Activated CD8-positive, alpha-beta memory T cell treated with anti-CD3 and anti-CD28 coated beads, Interleukin-2, amount 10 ng/mL, durations not matched to agents 7 days and 5 days (primary cell): ENCODE measurements at places on chromosomes 7 and 10. TPM values are rescaled to one million over a fixed set of nuclear protein-coding genes. Genes with fewer than 3 reads are reported as not detected.
A peak's percentile ranks its signal among the peaks of the same experiment; 100 is the strongest.

DNA sequence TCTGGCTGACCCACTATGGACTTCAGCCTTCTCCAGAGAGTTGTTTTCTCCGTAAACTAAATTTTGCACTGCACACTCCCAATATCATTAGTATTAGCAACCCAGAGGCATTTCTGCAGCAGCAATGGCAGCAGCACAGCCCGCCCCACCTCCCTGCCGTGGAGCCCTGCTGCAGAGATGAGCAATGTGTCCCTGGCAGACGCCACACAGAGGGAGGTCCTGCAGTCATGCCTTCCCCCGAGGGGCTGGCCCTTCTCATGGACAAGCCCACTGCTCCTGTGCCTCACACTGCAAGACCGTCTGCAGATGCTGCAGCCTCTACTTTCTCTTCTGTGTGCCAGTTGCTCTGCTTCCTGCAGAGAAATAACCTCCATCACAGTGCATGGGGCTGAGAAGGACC is 393.4 kb upstream of the MKI67 start:
- DNase-seq = no peak

- DNase-seq = no peak
These were observed 1.2 kb downstream of the RARRES2 start for GRCh38 chr7:150340024-150340749.

The ZNF485 gene
- 1.1 TPM for total RNA-seq

The C7orf57 gene
- total RNA-seq = 0.12 TPM

DNA sequence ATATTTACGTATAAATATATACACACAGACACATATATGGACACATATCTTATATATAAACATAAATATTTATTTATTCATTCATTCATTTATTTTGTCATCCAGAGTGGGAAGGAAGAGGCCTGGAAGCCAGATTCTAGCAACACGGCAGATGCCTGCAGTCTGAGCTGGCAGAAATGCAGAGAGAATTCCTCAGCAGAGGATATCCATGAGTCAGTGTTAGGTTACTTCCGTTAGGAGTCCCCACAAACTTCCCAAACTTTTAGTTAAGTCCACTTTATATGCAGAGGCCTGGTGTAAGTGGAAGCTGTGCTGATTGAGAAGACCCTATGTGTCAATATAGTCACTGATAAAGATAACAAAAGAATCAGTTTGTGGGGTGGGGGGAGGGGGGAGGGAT is 89.6 kb downstream of the PPP1R17 start:
- DNase-seq = no peak

The SPACDR gene
- 5.0 TPM for total RNA-seq

The OPALIN gene
- total RNA-seq = not detected

DNA sequence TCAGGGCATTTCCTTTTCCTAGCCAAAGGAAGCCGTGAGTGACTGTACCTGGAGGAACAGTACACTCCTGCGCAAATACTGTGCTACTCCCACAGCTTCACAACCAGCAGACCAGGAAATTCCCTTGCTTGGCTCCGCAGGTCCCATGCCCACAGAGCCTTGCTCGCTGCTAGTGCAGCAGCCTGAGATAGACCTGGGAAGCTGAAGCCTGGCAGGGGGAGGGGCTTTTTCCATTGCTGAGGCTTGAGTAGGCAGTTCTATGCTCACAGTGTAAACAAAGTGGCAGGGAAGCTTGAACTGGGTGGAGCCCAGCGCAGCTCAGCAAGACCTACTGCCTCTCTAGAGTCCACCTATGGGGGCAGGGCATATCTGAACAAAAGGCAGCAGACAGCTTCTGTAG is 291.2 kb downstream of the HGF start:
- DNase-seq = no peak

DNA sequence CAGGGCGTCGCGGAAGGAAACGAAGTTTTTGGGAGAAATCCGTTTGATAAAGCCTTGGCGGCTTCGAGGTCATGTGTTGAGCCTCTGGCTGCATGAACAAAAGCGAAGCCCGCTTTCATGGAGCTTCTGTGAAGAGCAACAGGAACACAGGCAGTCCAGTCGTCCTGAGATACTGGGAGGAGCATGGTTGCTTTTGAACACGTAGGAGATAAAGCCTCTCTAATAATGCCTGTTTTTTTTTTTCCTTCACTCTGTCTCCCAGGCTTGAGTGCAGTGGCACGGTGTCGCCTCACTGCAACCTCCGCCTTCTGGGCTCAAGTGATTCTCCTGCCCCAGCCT is 473 bp upstream of the ZNF32 start:
- DNase-seq = no peak

The H2BK1 gene
- total RNA-seq = not detected

The GTF2I gene
- total RNA-seq = 186 TPM

- DNase-seq = no peak
These were observed 73.2 kb downstream of the POT1 start for GRCh38 chr7:124856299-124856888.

GRCh38 chr10:62025901-62026879 is 124.7 kb downstream of the ARID5B start:
- DNase-seq = no peak

The NUTM2B gene
- 1.3 TPM for total RNA-seq

The TACC2 gene
- total RNA-seq = not detected

- no peak for DNase-seq
These were observed 455.4 kb upstream of the NFE2L3 start for GRCh38 chr7:25696571-25696970.

The SLC16A9 gene
- not detected for total RNA-seq

DNA sequence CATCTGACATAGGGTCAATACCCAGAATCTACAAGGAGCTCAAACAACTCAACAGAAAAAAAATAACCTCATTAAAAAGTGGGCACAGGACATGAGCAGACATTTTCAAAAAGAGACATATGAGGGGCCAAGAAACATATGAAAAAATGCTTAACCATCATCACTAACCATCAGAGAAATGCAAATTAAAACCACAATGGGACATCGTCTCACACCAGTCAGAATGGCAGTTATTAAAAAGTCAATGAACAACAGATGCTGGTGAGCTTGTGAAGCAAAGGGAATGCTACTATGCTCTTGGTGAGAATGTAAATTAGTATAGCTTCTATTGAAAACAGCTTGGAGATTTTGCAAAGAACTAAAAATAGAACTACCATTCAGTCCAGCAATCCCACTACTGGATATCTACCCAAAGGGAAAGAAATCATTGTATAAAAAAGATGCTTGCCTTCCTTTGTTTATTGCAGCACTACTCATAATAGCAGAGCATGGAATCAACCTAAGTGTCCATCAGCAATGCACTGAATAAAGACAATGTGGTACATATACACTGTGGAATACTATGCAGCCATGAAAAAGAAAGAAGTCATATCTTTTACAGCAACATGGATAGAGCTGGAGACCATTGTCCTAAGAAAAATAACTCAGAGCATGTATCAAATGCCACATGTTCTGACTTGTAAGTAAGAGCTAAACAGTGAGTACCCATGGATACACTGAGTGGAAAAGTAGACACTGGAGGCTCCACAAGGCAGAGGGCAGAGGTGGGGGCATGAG is 139.8 kb downstream of the ADARB2 start:
- no peak for DNase-seq

The GIMAP6 gene
- 54.6 TPM for total RNA-seq

DNA sequence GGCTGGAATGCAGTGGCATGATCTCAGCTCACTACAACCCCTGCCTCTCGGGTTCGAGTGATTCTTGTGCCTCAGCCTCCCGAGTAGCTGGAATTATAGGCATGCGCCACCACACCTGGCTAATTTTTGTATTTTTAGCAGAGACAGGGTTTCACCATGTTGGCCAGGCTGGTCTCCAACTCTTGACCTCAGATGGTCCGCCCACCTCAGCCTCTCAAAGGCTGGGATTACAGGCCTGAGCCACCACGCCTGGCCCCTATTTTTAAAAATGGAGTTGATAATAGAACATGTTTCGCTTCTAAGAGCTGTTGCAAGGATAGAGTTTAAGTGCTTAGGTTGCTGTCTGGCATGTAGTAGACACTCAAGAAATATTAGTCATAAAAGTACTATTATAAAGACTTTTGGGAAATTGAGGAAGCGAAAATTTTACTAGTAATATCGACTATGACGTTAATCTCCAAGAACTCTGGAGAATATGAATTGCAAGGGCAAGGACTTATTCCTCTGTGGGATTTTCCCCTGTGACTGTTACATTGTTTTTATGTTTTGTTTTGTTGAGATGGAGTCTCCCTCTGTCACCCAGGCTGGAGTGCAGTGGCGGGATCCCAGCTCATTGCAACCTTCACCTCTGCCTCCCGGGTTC is 7.9 kb downstream of the GTF2I start:
- DNase-seq = no peak

DNA sequence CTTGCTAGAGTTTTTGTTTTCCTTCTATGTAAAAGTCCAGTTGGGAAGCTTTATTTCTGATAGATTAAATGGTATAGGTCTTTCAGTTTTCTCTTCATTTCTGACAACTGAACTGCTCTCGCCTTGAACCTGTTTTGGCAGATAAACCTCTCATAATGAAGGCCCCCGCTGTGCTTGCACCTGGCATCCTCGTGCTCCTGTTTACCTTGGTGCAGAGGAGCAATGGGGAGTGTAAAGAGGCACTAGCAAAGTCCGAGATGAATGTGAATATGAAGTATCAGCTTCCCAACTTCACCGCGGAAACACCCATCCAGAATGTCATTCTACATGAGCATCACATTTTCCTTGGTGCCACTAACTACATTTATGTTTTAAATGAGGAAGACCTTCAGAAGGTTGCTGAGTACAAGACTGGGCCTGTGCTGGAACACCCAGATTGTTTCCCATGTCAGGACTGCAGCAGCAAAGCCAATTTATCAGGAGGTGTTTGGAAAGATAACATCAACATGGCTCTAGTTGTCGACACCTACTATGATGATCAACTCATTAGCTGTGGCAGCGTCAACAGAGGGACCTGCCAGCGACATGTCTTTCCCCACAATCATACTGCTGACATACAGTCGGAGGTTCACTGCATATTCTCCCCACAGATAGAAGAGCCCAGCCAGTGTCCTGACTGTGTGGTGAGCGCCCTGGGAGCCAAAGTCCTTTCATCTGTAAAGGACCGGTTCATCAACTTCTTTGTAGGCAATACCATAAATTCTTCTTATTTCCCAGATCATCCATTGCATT is 27.1 kb downstream of the MET start:
- no peak for DNase-seq

DNA sequence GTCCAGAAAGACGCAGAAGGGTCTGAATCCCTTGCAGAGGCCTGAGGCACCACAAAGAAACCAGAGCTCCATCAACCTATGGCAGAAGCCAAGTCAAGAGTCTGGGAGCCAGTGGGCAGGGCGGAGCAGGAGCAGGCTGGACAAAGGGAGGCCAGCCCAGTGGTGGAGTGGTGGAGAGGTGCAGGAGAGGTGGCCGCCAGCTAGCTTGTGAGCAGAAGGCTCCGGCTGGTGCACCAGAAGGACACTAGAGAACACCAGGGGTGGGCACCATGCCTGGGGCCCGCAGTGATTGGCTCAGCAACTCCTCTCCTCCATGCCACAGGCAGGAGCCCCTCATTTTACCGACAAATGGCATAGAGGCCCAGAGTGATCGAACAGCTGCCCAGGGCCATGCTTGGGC is 186.6 kb downstream of the GRID1 start:
- no peak for DNase-seq

GRCh38 chr7:155296006-155296787 is 1.5 kb upstream of the INSIG1 start:
- peak; percentile 38 for DNase-seq

DNA sequence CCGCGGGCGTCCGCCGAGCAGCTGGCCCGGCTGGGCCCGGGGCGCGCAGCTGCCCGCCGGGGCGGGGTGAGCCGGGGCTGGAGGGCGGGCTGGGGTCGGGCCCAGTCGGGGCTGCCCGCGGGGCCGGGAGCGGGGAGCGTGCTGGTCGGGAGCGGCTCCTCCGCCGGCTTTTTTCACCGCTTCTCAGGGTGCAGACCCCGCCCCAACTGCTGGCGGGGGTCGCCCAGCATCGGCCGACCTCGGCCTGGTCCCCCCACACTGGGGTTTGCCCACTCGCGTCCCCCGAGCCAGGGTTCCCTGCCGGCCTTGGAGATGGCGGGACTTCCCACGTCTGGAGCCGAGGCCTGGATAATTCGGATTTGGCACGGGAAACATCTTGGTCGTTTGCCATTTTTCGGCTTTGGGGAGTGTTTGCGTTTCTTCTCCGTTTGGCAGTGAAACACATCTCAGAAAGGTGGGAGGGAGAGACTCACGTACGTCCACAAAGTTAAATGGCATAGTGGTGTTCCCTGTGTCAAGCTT is 432 bp downstream of the TMEM248 start:
- peak; percentile 48 for DNase-seq

GRCh38 chr10:48655411-48656240 is 29.0 kb upstream of the WDFY4 start:
- no peak for DNase-seq

GRCh38 chr7:71637578-71637977 is 505.6 kb downstream of the GALNT17 start:
- no peak for DNase-seq

- no peak for DNase-seq
These were observed 10.5 kb downstream of the STYXL1 start for GRCh38 chr7:76037310-76037709.

DNA sequence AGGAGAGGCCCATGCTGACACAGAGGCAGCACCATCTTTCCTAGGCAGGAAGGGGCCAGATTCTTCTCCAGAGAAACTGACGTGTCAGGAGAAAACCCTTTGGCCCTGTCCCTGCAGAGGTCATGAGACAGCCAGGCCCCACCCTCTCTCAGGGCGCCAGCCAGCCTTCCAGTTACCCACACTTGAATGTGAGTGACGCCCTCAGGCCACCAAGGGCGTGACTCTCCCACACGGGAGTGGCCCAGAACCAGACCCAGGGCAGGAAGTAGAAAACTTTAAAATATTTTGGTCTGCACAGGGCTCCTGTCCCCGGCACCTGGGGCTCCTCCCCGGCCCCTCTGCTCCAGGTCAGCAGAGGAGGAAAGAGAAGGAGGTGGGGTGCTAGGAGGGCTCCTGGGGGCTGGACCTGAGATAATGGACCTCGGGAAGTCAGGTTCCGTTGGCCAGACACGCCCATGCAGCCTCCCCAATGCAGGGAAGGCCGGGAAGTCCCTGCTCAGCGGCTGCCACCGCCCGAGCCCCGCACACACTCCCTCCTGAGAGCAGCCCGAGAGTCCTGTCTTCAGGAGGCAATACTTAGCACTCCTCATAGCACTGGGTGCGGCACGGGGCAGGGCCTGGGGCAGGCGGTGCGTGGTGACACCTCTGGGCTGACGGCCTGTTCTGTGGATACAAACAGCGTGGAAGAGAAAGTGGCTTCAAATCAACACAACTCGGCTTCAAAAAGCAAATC is 67.0 kb upstream of the CFAP46 start:
- DNase-seq = no peak

DNA sequence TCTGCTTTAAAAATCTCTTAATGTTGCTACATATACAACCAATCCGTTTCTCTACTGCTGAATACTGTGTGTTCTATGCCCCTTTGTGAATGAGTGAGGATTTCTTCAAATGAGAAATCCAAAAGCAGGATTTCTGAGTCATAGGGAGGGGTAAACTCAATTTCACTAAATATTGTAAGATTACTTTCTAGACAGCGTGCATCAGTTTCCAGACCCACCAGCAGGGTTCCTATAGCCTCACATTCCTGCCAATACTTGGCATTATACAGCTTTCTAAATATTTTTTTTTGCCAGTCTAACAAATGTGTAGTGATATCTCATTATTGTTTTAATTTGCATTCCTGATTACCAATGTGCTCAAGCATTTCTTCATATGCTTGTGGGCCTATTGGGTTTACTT is 35.5 kb downstream of the GPR158 start:
- DNase-seq = no peak

The OR6B1 gene
- total RNA-seq = not detected

GRCh38 chr7:20958572-20958971 is 171.9 kb upstream of the SP8 start:
- no peak for DNase-seq
